ENCODE measurements at places on chromosomes 6 and 20.
A peak's percentile ranks its signal among the peaks of the same experiment; 100 is the strongest.

DNA sequence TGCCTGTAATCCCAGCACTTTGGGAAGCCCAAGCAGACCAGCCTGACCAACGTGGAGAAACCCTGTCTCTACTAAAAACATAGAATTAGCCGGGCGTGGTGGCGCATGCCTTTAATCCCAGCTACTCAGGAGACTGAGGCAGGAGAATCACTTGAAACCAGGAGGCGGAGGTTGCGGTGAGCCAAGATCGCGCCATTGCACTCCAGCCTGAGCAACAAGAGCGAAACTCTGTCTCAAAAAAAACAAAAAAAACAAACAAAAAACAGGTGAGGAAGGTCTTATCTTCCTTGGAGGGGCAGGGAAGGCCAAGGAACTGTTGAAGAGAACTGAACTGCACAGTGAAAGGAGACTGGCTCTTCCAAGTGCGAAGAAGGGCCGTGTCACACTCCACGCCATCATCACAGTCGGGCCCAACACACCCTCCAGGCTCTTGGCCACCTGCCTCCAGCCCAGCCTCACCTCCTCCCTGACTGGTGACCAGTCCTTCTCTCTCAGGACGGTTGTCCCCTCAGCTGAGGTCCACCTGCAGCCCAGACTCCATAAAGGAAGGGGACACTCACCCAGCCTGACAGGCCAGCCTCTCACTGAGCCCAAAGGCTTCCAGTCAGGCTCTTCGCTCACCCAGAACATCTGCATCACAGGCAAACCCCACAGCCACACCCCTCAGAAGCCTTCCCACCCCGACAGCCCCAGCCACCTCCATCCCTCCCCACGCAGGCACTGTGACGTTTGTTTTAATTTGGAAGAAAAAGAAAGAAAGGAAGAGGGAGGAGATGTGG is 4.1 kb downstream of the ZC3H12D start:
- peak; percentile 54 for DNase-seq

DNA sequence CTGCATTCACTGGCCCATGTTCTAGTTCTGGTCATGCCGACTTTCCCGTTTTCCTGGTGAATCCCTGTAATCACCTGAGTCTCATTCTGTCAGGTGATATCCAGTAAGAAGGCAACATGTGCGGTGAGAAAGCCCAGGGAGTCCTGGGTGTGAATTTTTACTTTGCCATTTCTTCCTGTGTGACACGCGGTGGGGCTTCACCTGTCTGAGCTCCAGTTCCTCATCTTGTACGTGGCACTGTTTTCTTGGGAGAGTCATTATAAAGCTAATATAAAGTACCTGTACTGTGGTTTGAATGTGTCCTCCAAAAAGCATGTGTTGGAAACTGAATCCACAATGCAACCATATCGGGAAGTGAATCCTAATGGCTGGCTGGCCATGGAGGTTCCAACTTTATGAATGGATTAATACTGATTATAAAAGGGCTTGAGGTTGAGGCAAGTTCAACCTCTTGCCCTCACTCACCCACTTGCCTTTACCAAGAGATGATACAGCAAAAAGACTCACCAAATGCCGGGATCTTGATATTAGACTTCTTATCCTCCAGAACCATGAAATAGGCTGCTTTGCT is 5.1 kb downstream of the HLA-E start:
- DNase-seq = peak; percentile 47

- DNase-seq = no peak
Observed at GRCh38 chr6:165886169-165886568, 223.1 kb upstream of the PDE10A start.

DNA sequence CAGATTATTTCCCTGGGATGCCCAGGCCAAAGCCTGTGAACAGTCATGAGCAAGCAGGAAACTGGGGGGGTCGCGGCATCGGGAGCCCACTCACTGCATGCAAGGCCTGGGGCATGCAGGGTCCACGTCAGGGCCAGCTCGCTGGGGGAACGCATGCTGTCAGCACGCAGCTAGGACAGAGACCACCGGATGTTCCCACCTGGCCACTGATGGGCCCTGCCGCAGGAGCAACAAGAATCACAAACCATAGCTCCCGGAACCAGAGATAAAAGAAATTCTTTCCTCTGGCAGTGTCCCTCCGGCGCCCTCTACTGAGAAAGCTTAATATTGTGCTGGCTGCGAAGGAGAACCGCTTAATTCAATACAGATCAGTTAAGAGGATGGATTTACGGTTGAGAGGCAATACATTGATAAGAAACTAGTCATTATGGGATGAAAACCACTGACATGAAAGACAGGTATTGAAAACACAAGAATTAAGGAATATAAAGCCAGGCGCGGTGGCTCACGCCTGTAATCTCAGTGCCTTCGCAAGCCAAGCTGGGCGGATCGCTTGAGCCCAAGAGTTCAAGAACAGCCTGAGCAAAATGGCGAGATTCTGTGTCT is 32.6 kb downstream of the C6orf15 start:
- DNase-seq = peak; percentile 79

- no peak for DNase-seq
Observed at GRCh38 chr6:46215213-46215612, 44.4 kb upstream of the ENPP5 start.

DNA sequence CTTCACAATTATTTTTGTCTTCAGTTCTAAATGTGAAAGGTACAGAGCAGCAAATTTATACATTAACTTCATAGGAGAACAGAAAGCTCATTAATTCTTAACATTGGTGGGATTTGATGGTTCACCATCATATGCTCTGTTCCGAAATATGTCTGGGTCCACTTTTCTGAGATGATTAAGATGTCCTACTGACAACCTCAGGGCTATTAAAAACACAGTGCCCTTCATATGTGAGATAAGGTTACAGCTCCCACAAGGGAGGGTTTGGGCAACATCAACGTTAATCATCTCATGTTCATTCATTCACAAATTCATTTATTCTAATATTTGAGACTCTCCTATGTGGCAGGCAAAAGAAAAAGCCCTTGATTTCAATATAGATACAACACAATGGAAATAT is 91.2 kb downstream of the ELOVL5 start:
- no peak for DNase-seq

DNA sequence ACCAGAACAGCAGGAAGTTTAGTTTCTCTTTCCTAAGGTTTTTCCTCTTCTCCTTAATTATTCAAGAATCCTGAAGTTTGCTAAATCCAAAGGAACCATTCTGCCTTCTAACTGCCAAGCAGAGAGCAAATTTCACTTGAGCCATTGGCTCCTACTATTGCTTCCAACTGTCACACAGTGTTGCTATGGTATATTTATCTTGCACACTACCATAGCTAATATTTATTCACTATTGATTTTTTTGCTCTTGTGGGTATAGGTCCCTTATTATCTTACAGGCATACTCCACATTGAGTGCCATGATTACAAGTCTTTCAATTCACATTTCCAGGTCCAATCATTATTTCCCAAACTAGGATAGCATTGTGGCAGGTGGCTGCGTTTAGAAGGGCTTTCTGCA is 266.7 kb upstream of the FLRT3 start:
- no peak for DNase-seq

GRCh38 chr6:12163149-12163548 is 127.0 kb upstream of the EDN1 start:
- no peak for DNase-seq

DNA sequence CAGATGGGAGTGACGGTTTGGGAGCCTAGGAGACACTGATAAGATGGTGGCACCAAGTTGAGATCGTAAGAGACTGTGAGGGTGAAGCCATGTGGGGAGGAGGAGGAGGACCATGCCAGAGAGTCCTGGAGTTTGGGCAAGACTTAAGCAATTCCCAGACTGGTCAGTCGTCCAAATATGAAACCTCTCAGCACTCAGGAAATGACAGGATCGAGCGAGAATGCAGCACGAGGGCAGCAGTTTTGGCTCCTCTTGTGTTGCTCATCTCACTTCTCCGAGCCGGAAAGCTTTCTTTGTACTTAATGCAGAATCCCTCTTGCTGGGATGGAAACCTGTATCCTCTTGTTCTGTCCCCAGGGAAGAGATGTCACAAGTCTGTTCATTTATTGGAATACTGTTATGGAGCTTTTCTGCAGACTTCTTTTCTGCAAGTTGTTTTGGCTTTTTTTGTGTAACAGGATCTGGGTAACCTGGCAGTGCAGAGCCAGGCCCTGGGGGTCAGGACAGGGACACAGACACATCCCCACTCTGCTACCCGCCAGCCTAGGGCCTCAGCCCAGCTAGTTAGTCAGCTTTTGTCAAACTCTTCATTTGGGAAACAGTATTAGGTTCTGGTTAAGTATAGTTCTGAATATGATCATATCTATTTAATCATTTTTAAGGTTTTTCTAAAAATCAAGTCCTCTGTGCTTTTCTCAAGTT is 34.3 kb downstream of the FNDC1 start:
- DNase-seq = no peak

- DNase-seq = no peak
Observed at GRCh38 chr20:25198663-25199383, 3.3 kb downstream of the ENTPD6 start.

GRCh38 chr20:38730167-38730988 is 6.1 kb downstream of the SLC32A1 start:
- DNase-seq = peak; percentile 36

- no peak for DNase-seq
Observed at GRCh38 chr20:44962483-44962882, 2.3 kb upstream of the TOMM34 start.

- DNase-seq = no peak
Observed at GRCh38 chr6:165059032-165059431, 250.4 kb downstream of the C6orf118 start.

All from activated T-cell treated with anti-CD3 and anti-CD28 coated beads, Interleukin-2, amount 50 U/mL, for 48 hours (primary cell).